ENCODE measurements at places on chromosomes 4 and X. TPM values are rescaled to one million over a fixed set of nuclear protein-coding genes. Genes with fewer than 3 reads are reported as not detected.

DNA sequence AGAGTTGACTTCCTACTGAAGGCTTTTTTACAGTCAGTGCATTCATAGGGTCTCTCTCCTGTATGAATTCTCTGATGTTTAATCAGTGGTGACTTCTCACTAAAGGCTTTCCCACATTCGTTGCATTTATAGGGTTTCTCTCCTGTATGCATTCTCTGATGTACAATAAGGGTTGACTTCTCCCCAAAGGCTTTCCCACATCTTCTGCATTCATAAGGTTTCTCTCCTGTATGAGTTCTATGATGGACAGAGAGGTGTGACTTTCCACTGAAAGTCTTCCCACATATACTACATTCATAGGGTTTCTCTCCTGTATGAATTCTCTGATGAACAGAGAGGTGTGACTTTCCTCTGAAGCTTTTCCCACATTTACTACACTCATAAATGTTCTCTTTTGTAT is 45.2 kb downstream of the ZNF674 start:
- H3K27ac ChIP-seq = no peak overlapping the region
- peaks cover 81% of the 10 kb centered on the region for H3K36me3 ChIP-seq
- H3K27me3 ChIP-seq = no peaks in the 10 kb centered on the region
- H3K4me1 ChIP-seq = no peaks in the 10 kb centered on the region

DNA sequence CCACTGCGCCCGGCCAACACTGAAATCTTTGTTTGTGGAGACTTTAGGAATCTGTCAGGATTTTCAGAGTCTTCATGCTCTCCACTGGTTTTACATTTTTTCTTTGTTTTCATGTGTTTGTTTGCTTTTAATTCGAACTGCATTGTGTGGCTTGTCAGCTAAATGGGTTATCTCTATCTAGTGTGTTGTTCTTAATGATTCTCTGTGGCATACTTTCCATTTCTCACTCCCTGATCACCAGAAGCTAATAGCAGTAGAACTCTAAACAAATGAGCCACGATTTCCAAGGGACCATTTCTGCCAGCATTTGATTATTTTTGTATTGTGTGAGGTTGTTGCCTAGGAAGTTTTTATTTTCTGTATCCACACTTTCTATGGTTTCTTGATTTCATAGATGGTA is 352.4 kb downstream of the CAMK2D start:
- no peaks in the 10 kb centered on the region for H3K27me3 ChIP-seq
- no peak overlapping the region for H3K27ac ChIP-seq
- H3K4me3 ChIP-seq = no peak overlapping the region
- peaks cover 15% of the 10 kb centered on the region for H3K4me1 ChIP-seq
- no peaks in the 10 kb centered on the region for H3K36me3 ChIP-seq
- DNase-seq = no peak

ADGRG2 gene
- 0.16 TPM for total RNA-seq

TMEM271 gene
- total RNA-seq = not detected

C4orf36 gene
- total RNA-seq = 0.96 TPM

DNA sequence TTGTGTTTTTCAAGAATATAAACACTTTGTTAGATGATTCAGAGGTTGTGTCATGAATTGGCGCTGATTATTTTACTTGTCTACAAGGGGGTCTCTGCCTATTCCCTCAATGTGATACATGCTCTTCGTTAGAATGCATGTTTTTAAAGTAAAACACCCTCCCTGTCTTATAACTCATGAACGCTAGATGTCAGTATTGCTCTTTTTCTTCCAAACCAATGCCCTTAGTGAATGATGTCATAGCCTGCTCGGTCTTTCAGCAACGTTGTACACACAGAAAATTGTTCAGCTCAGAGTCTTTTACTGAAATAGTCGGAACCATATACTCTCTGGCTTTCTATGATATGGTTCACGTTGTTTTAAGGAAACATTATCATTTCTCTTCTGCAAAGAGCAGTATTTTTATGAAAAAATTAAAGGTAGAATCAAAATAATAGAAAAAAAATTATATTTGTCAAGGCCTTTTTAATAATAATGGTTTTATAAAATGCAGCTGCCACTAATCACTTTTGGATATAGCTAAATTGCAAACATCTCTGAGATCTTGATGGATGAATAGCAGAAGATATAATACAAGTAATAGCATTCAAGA is 292.9 kb downstream of the TLL1 start:
- H3K27ac ChIP-seq = no peak overlapping the region
- no peak overlapping the region for H3K4me3 ChIP-seq
- H3K4me1 ChIP-seq = no peaks in the 10 kb centered on the region
- peaks cover 28% of the 10 kb centered on the region for H3K27me3 ChIP-seq
- DNase-seq = no peak

DNA sequence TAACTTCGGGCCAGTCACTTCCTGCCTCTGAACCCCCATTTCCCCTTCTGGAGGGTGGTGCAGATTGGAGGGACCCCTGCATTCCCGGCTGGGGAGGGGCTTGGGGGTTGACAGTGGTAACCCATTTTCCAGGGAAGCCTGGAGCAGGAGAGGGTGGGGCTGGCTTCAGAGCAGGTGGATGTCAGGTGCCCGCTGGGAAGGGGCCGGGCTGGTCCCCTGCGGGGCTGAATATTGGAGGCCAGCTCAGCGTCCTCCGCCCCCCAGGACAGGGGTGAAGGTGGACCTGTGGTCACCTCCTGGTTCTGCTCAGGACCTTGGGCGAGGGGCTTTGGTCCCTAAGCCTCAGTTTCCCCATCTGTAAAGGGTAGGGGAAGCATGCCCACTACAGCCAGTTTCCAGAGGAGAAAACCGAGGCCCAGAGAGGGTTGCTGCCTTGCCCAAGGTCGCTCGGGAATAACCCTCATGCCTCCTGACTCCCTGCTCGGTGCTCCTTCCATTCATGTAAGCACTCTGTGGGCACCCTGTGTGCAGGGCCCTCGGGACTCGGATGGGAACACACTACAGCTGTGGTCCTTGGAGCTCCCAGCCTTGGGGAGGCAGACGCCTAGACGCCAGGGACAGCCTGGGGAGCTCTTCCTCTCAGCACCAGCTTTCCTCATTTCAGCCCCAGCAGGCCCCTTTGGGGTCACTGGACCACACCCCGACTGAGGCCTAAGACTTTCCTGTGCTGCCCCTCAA is 683 bp downstream of the MAN2B2 start:
- peak overlapping the region; percentile 75 for H3K27ac ChIP-seq
- H3K4me1 ChIP-seq = peaks cover 20% of the 10 kb centered on the region
- H3K4me3 ChIP-seq = peak overlapping the region; percentile 96
- H3K27me3 ChIP-seq = no peaks in the 10 kb centered on the region
- no peak for DNase-seq

All from left ventricle myocardium inferior (tissue), 1 donor.